ENCODE measurements at places on chromosomes 12 and 14.

DNA sequence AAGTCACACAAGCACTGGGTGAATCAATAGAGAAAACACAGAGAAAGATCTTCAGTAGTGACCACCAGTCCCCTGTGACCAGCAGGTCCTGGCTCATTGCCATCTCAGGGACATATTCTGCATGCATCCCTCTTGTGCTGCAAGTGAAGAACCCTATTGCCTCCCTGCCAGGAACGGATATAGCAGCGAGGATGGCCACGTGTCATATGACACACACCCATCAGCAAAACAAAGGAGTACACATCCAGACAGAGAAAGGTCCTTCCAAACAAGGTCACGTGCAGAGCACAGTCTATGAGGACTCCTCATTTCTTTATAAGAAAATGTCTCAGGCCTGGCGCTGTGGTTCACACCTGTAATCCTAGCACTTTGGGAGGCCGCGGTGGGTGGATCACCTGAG, 638.4 kb downstream of the FLRT2 start:
- DNase-seq: no peak

GRCh38 chr12:59716043-59716442, 120.2 kb downstream of the SLC16A7 start:
- no peak for DNase-seq

DNA sequence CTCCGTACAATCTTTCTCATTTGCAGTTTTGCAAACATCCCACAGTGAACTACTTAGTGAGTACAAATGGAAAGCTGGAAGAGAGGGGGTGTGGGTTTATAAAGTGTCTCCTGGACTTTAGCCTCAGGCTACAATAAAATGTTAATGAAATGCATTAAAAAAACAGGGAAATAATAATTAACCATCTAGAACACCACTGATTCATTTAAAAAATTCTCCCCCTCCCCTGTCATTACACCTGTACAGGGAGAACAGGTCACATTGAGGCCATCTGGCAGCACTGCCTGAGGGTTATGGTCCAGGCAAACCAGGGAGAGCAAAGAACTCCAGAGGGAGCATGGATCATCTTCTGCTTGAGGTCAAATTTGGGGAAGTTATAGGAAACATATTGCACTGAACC, 96.3 kb downstream of the TSPAN8 start:
- no peak for DNase-seq

- DNase-seq: no peak
These were observed 13.4 kb downstream of the CSRNP2 start for GRCh38 chr12:51070004-51070403.

DNA sequence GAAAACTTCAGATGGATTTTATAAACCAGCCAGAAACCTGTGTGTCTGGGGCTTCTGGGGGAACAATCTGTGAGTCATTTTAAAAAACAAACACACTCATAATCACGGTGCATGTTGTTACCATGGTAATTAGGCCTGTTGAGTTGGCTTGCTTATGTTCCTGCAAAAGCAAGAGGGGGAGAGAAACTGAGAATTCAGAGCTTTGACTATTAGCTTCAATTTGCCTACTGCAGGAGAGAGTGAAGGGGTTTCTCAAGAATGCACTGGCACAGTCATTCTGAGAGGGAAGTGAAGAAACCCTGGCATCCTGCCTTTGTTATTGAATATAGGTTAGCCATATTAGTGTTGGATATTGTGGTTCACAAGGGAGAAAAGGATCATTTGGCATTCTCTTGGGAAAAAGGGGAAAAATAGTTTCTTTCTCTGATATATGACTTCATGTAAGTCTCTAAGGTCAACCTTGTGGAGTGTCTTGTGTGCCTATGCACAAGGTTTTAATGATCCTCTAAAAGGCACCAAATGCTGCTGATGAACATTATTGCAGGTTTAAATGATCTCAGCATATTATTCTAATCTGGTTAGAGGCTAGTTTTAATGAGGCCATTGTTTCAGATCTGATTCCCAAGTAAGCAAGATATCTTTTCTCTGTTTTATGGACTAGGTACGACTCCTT, 12.9 kb downstream of the GNG2 start:
- peak; percentile 55 for DNase-seq

DNA sequence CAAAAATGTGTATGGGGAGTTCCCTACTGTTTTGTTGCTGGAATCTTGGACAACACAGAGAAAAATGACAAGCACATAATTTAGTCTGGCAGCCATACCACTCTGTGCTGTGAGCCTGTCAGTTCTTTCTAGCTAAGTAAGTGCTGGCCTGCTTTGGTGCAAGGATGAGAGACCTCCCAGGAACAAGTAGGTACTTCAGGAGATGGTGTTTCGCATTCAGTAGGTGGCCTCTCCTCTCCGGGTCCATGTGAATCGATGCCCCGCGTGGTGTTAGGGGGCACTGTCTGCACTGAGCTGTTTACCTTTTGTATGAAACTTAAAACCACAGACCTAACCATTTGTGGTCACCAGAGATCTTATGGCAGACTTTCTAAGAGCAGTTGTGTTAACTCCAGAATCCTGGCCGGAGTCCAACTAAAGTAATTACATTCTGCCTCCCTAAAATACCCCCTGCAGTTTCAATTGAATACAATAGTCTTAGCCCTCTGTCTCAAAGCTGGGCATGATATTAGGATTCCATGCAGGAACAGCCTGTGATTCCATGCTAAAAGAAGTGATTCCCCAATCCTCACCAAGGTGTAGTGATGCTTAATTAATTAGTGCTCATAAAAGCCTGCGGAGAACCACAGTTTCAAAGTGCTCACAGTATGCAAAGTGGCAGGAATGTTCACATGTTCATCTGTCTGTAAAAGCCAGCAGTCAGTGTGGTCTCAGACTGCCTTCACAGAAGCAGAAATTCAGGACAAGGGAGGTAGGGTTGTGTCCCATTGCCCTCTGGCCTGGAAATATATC, 64.2 kb downstream of the LLPH start:
- no peak for DNase-seq

GRCh38 chr14:72026536-72026935, 94.3 kb downstream of the RGS6 start:
- DNase-seq: no peak

- no peak for DNase-seq
These were observed 124.9 kb downstream of the PLXNC1 start for GRCh38 chr12:94273272-94273671.

- DNase-seq: no peak
These were observed 14.6 kb downstream of the PCNX4 start for GRCh38 chr14:60106339-60106738.

- DNase-seq: no peak
These were observed 36.5 kb downstream of the KCNMB4 start for GRCh38 chr12:70402597-70402996.

GRCh38 chr12:388541-389141, 479 bp downstream of the KDM5A start:
- peak; percentile 37 for DNase-seq

DNA sequence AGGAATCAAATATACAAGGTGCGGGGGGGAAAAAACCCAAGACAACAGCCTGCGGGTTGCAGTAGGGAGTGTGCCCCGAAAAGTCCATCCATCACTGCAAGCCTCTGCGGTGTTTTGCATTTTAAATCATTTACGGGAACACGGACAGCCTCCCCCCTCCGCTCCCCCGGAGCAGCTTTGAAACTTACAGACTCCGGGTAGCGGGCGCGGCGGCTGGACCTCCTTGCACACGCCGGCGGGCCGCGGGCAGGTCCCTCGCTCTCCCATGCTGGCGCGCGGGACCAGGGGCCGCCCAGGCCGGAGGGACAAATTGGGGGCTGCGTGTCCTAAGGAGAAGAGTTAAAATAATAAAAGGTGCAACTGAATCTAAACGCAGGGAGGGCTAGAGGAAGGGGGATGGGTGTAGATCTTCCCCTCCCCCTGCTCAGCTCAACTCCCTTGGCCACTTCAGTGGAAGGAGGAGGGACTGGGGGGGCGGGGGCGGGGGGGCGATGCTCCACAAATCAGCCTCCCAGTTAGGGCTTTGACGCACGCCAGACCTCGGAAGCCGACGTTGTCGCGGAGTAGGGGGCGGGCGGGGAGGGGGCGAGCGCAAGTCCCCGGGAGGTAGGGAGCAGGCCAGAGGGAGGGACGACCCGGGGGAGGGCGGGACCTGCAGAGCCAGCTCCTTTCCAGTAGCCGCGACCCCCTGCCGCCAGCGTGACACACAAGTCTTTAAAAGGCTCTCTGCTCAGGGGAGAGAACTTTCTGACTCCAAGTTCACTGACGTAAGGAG, at the start of gene KCNJ8:
Gene KCNJ8 (minus strand): TSS at position 349 of the 775 bp plus-strand sequence. CDS start 1,090 bp downstream, outside the sequence.
- DNase-seq: no peak

GRCh38 chr14:94401083-94401482, 12.7 kb upstream of the SERPINA1 start:
- no peak for DNase-seq

- no peak for DNase-seq
These were observed 13.1 kb downstream of the JDP2 start for GRCh38 chr14:75440733-75441477.

- no peak for DNase-seq
These were observed 663 bp downstream of the PTGER2 start for GRCh38 chr14:52314595-52315354.

- DNase-seq: peak; percentile 67
These were observed 366.7 kb downstream of the BTG1 start for GRCh38 chr12:91778938-91779400.

- DNase-seq: no peak
These were observed 32.0 kb downstream of the PTPN11 start for GRCh38 chr12:112450725-112451124.

GRCh38 chr12:14327711-14328110, 37.8 kb upstream of the ATF7IP start:
- no peak for DNase-seq

DNA sequence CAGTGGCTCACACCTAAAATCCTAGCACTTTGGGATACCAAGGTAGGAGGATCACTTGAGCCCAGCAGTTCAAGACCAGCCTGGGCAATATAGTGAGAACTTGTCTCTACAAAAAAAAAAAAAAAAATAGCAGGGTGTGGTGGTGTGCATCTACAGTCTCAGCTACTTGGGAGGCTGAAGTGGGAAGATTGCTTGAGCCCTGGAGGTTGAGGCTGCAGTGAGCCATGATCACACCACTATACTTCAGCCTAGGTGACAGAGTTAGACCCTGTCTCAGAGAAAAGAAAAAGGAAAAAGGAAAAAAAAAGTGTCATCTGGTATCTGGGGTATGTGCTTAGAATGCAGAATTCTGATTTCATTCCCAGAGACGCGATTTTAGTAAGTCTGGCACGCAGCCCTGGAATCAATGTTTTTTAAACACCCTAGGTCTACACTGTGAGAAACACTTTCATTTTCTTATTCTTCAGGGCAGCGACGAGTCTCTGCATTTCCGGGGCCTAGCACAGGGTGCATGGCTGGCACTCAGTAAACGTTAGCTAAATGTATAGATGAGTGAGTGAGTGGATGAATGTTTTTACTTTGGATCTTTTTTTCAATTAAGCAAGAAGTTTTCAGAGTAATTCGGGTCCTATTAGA, 243.8 kb upstream of the PWP1 start:
- no peak for DNase-seq

DNA sequence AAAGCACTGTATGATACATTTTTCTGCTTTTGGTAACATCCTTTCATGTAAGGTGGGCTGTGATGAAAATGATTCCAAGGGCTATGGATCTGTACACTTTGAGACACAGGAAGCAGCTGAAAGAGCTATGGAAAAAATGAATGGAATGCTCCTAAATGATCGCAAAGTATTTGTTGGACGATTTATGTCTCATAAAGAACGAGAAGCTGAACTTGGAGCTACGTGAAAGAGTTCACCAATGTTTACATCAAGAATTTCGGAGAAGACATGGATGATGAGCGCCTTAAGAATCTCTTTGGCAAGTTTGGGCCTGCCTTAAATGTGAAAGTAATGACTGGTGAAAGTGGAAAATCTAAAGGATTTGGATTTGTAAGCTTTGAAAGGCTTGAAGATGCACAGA, 22.1 kb upstream of the SRGAP1 start:
- no peak for DNase-seq

DNA sequence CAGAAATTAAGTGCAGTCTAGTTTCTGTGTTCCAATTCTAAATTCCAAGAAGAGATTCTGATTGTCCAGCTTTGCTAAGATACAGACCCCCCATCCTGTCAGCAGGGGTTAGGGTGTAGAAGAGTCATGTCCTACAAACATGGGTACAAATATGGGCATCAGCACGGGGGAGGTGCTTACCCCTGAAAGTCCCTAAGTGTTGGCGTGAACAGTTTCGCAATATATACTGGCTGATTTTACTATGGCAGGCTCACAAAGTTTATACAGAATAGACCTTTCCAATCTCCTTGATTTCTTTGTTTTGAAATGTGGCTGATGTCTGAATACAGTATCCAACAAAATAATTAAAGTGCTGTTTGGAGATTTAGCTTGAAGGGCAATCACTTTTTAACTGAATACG, 71.6 kb upstream of the PPM1H start:
- no peak for DNase-seq

DNA sequence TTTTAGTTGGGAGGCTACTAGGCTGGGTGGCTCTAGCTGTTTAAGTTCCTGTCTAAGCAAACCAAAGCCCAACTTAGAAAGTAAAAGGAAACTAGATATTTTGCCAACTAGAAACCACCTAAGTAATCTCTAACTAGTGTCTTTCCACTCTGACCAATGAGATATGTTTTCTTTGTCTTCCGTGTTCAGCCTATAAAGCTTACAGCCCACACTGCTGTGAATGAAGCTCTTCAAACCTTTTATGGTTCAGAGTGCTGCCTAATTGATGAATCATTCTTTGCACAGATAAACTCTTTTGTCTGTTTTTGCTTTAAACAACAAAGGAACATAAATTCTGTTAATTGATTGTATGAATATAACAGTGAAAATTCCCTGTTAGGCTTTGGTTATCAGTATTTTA, 66.1 kb downstream of the FUT8 start:
- peak; percentile 6 for DNase-seq

GRCh38 chr12:69500631-69501030, 30.4 kb downstream of the FRS2 start:
- no peak for DNase-seq

DNA sequence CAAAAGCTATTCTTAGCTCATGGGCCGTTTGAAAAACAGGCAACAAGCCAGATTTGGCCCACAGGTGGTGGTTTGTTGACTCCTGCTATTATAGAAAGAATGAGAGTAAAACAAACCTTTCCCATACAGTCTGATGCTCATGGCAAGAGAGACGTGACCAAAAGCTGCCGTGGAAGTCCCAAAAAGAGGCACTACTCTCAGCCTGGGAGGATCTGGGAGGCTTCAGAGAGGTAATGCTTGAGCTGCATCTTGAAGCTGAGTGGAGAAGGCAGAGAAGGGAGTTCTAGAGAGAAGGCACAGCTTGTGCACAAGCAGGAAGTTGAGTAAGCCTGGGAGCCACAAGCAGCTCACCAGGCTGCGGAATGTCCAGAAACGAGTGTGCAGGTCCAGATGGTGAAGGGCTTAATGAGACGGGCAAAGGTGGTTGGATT, 9.6 kb downstream of the PLXNC1 start:
- no peak for DNase-seq

- DNase-seq: no peak
These were observed 771 bp upstream of the AVPR1A start for GRCh38 chr12:63151623-63152320.

GRCh38 chr14:101595887-101596721, 34.8 kb downstream of the DIO3 start:
- DNase-seq: peak; percentile 53

GRCh38 chr12:124422570-124423523, 128.0 kb downstream of the RFLNA start:
- DNase-seq: no peak

Data from CD4-positive, alpha-beta T cell treated with Interleukin-6 at 100 ng/mL for 8 hours (primary cell).